Esophagus squamous epithelium (tissue), 5 donors: ENCODE measurements at places on chromosomes 12 and 14.

GRCh38 chr14:91238661-91239060 is 5.8 kb downstream of the GPR68 start:
- DNase-seq = no peak

DNA sequence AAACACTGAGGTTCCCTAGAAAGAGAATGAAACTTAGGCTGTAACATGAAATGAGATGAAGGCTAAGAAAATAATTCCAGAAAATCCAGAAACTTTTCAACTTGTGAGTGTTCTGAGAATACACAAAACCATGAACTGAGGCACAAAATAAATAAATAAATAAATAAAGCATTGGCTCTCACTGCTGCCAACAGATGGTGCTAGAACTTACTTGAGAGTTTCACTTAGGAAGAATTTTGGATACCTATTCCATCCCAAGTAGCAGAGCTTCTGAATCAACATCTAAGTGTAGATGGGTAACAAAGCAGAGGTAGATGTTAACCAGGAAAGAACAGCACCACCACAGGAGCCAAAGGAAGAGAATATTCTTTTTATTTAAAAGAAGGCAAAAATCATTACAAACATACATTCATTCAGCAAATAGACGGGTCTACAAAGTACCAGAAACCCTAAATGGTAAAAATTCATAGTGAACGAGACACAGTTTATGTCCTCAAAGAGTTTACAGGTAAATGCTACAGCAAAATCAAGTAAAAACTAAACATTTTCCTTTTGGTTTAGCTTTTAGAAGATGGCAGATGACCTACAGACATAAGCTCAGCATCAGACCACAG is 16.7 kb downstream of the EPS8 start:
- DNase-seq = no peak

DNA sequence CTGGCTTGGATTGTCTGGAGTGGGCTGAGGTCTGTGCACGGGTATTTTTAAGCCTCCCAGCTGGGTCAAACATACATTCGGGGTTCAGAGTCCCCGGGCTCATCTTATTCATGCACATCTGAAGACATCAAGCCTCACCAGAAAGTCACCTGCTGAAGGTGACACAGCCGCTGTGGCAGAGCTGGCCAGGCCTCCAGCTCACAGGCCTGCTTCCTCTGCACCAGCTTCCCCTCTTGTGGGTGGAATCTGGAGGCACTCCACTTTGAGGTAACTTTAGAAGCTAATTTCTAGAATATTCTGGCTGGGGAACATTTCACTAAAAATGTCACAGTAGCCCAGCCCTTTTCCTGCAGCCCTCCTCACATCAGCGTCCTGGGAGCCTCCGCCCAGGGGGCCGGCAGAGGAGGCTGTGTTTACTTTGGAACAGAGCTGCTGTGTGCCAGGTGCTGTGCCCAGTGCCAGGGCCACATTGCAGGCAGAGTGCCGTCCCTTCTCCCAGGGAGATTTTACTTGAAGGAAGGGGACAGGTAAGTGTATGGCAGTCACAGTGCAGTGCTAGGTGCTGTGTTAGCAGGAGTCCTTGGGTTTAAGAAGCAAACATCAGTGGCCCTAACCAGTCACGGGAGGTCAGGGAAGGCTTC is 62.2 kb downstream of the TSPAN11 start:
- DNase-seq = no peak

DNA sequence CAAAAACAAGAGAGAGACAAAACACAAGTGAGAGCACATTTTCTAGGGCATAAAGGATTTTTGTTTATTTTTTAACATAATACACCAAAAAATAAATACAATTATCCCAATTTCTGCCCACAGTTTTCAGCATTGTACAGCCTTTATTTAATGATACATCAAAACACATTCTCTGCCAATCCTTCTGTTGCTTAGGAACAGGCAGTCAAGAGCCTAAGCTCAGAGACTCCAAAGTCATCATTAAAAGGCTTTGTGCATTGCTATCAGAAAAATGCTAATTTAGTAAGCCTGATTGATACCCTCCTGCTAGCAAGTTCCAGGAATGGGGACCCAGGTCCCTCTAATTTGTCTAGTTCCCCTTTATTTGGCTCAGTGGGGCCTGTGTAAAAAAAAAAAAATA is 536.5 kb downstream of the RPS29 start:
- DNase-seq = no peak
